Activated CD4-positive, alpha-beta T cell treated with anti-CD3 and anti-CD28 coated beads, Interleukin-2, amount 50 U/mL, for 48 hours (primary cell): ENCODE measurements at places on chromosomes 1 and 21.

GRCh38 chr1:205188098-205188497, 23.4 kb downstream of the DSTYK start:
- DNase-seq, result no peak

DNA sequence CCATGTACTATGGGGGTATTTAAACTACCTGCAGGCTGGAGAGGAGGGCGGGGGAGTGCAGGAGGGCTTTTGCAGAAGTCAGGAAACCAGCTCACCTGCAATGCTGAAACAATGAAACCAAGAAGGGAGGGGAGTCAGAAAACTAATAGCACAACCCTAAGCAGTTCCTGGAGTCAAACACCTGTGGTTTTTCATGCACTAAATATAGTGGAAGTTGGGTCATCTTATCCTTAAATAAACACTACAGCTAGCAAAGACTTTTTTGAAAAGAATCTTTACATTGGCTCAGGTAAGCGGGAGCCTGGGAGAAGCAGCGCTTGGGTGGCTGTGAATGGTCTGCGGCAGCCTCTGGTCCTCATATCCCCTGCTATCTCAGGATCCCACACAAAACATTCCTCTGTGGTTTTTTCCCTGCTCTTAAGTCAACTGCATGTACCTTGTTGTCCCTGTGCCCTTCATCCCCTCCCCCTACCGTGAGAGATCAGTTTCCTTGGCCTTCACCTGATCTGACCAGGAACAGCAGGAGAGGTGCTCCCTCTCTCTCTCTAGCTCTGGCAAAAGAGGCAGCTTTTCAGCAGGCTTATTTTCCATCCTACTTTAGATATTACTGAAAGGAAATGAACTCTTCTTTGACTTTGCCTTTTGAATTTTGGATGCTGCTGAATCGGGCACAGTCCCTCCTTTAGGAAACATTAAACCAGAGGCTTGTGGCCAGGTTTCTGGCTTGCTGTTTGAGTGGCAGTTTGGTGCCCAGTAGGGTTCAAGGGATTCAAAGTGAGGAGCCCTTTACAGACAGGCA, 26.6 kb downstream of the TENT5C start:
- no peak for DNase-seq

DNA sequence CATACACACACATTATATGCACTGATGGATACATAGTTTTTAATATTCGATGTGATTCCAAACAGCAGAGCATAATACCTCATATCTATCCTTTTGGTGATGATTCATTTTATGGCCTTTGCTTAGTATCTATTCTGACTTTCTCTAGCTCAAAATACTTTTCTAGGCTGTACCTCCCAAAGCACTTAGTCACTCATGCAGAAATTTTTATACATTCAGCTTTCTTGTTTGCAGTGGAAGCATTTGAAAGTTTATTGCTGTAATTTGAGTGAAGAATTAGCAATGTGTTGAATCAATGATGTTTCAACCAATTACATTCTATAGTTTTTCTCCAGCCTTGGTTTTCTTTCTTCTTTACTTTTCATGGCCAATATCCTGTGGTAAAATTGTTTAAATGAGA, 66.7 kb downstream of the LBR start:
- no peak for DNase-seq

DNA sequence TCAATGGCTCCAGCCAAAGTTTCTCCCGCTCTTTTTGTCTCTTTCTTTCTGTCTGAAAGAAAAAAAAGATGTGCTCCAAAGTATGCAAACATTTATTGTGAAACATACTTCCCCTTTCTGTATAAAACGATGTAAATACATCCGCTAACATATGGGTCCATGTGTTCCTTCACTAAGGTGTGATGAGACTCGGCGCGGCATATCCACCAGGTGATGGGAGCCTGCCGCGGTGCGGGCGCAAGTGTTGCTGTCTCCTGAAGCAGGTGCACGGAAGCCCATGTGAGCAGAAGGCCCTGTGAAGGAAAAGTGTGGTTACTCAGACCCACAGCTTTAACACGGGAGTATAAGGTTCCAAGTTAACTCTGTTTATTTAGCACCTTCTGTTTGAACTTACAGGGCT, 466.6 kb upstream of the C1orf87 start:
- no peak for DNase-seq

GRCh38 chr1:203189951-203190352, 3.4 kb upstream of the CHI3L1 start:
- DNase-seq, result no peak

- DNase-seq, result no peak
These were observed 29.1 kb downstream of the ARID1A start for GRCh38 chr1:26724926-26725325.

DNA sequence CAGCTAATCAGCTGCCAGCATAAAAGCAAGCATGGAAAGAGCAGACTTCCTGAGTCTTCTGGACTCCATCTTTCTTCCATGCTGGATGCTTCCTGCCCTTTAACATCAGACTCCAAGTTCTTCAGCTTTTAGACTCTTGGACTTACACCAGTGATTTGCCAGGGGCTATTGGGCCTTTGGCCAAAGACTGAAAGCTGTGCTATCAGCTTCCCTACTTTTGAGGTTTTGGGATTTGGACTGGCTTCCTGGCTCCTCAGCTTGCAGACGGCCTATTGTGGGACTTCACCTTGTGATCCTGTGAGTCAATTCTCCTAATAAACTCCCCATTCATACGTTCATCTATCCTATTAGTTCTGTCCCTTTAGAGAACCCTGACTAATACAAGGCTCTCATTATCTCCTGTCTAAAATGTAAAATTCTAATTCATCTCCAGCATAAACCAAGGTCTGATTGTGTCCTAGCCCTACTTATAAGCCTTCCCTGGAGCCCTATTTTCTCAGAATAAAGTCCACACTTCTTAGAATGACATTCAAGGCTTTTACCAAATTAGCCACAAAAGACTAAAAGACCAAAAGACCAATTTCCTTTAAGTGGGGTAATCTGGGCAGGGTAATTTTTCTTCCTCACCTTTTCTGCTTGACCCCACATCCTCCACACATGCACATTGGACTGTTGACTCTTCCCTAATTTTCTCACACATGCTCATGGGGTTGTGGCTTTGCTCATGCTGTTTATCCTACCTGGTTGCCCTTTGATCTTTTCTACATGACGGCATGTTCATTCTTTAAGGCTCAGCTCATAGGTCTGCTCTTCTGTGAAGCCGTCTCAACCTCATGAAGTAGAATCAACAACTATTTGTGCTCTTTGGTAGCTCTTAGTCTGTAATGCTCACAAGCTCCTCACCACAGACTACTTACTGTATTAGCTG, 18.1 kb upstream of the ENAH start:
- no peak for DNase-seq

DNA sequence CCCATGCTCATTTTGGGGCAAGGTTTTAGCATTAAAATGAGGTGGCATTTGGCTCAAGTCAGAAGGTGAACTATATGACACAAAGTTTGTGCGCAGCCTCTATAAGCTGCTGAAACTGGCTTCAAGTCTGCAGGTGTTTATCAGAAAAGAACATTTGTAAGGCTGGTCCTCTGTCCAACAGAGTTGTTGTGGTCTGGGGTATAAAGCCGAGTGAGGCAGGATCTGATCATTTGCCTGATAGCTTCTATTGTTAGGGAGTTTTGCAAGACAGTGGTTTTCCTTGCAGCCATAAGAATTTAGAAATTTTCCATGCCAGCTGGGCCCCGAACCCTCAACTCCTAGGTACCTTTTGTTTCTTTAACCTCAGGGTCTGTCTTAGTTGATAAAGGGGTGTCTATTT, 130.8 kb downstream of the PGBD5 start:
- DNase-seq, result no peak

DNA sequence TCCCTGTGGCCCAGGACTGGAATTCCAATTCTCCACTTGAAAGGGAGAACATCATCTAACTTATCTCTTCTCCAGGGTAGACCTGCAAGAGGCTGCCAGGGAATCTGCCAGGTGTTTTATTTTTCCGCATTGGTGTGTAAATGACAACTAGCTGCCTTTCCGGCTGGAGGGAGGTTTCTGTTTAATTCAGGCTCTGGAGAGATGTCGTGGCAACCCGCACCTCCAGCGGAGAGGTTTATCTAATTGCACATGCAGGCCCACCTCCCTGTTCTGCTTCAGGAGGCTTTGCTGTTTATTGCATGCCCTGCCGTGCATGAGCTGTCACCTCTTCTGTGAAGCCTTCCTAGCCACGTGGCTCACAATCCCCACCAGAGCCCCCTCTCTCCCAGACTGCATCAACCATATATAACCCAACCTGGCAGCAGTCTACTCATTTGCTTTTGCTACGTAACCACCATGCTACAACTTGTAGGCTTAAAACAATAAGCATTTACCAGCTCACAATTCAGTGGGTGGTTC, 151.6 kb downstream of the C1orf94 start:
- no peak for DNase-seq

DNA sequence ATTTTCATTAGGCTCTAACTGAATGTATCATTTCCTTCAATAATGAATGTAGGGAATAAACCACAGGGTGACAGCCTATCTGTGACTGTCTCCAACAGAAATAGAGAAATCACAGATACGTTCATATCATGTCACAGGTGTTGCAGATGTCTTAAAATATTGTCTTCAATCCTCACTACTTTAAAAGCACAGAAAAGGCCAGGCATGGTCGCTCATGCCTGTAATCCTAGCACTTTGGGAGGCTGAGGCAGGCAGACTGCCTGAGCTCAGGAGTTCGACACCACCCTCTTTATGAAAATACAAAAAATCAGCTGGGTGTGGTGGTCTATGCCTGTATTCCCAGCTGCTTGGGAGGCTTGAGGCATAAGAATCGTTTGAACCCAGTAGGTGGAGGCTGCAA, 8.2 kb downstream of the CREG1 start:
- DNase-seq, result no peak

DNA sequence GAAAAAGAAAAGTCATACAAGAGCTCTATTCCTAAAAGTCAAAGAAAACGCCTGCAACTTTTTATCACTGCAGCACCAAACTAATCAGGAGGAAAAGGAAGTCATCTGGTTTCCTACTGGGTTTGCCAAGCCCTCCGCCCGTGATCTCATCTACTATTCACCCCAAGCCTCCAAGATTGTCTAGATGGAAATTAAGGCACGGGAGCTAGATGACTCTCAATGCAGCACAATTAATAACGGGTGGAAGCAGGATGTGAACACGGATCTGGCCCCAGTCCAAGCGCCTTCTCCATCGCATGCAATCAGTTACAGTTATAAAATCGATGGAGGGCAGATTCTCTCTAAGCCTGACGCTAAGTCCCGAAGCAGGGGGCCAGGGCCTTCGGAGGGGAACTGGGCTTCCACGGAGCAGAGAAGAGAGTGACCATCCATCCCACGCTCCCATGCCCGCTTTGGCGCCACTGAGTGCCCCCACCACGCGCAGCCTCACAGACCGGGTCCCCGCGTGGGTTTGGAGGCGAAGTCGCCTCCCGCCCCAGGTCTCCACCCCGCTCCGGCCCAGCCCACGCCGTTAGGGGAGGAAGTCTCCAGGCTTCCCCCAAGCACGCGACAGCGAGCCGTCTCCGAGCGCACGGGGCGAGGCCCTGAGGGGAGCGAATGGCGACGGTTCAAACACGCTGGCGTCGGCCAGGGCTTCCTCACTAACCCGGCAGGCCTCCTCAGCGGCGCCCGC, 1.8 kb downstream of the HSF2BP start:
- no peak for DNase-seq

DNA sequence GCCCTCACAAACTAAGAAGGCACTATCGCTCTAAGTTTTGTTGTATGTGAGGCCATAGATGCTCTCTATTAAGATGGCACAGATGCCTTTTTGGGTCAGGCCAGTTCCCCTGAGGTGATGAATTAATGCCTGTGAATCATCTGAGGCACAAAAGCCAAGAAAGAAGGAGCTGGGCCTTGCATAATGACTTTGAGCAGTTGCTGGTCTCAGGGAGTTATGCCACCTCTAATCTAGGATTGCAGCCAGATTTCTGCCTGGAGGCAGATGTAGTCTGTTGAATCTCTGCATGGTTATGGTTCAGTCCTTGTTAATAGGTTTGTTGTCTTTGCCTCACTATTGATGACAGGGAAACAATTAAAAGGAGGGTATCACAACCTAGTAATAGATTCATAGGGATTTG, 168.1 kb upstream of the CHRM3 start:
- DNase-seq, result no peak
